ENCODE measurements at places on chromosomes 13 and 19. TPM values are rescaled to one million over a fixed set of nuclear protein-coding genes. Genes with fewer than 3 reads are reported as not detected.
A peak's percentile ranks its signal among the peaks of the same experiment; 100 is the strongest.

DNA sequence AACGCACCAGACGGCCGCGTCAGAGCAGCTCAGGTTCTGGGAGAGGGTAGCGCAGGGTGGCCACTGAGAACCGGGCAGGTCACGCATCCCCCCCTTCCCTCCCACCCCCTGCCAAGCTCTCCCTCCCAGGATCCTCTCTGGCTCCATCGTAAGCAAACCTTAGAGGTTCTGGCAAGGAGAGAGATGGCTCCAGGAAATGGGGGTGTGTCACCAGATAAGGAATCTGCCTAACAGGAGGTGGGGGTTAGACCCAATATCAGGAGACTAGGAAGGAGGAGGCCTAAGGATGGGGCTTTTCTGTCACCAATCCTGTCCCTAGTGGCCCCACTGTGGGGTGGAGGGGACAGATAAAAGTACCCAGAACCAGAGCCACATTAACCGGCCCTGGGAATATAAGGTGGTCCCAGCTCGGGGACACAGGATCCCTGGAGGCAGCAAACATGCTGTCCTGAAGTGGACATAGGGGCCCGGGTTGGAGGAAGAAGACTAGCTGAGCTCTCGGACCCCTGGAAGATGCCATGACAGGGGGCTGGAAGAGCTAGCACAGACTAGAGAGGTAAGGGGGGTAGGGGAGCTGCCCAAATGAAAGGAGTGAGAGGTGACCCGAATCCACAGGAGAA lies 1.9 kb downstream of the PPP1R12C start:
- no peak for DNase-seq

DNA sequence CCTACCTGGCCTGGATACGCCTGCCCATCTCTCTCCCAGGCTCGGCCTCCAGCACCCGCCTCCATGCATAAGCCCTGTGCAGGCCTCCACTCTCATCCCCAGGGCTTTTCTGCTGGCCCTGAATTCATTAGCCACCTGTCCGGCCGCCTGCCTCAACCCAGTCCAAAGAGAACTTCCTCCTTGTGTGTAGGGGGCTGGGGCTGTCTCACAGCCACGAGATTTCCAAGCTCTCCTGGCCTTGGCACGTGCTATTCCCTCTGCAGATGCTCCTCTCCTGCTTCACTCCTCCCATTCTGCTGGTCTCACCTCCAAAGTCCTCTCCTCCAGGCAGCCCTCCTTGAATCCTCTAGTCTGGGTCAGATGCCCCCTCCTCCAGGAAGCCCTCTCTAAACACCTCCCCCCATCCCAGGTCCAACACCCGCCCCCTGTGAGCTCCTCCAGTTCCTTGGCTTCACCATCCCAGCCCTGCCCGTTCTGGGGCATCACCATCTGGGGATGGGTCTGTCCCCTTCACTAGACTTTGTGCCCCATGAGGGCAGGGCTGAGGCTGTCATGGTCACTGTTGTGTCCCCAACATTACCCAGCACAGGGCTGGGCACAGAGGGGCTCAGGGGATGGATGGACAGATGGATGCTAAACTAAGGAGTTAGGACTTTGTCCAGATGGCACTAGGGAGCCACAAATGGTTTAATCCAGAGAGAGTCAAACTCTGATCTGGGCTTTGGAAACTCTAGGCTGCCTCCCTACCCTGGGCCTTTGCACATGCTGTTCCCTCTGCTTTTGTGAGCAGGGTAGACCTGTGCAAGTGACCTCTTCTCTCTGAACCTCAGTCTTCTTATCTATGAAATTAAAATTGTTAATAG lies 14.8 kb downstream of the MEIS3 start:
- no peak for DNase-seq

DNA sequence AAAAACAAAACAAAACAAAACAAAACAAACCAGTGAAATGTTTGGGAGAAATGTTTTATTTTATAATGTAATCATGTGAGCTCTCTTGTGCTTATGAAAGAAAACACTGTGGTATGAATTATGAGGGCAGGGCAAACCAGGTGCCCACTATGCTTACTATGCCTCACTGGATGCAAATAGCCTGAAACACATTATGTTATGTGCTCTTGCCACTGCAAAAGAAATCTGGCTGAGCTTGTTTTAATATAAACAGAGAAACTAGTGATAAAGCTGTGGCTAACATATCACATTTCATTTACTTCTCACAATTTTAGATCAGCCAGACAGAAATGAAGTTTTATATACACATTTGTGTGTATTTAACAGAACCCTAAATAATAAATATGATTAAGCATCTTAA lies 8.7 kb upstream of the NBEA start:
- peak; percentile 74 for DNase-seq

DNA sequence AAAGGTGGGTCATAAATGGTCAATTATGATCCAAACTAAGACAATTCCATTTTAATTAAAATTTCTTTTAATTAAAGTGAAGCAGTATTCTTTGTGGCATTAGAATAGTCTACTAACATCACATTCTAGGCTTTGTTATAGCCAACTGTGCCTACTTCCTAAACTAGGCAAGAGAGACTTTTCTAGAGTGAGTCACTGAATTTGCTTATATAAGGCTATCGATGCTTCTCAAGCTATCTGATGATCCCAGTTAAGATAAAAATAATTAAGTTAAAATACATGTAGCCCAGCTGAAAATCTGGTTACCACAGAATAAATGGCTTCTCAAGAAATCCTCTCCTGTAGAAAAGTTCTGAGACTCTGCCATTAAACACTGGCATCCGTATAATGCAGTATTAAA lies 12.5 kb downstream of the ANKRD10 start:
- DNase-seq, result no peak

GRCh38 chr13:85076343-85076742 lies 722.9 kb downstream of the SLITRK6 start:
- DNase-seq, result no peak

DNA sequence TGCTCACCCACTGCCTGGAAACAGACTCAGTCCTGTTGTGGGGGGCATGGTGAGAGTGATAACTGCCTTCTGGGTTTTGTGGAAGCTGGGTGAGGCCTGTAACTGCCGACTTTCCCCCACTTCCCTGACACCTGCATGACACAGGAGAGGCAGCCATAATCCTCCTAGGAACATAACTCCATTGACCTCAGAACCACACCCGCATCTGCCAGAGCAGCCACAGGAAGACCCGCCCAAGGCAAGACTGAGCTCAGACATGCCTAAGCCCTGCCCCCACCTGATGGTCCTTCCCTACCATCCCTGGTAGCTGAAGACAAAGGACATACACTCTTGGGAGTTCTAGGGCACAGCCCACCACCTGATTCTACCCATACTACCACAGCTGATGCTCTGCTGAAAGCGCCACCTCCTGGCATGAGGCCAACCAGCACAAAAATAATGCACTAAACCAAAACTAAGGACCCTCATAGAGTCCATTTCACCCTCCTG lies 326.7 kb downstream of the RBM26 start:
- no peak for DNase-seq

- DNase-seq, result no peak
Measured at GRCh38 chr13:103036268-103036667, 29.9 kb downstream of the SLC10A2 start.

DNA sequence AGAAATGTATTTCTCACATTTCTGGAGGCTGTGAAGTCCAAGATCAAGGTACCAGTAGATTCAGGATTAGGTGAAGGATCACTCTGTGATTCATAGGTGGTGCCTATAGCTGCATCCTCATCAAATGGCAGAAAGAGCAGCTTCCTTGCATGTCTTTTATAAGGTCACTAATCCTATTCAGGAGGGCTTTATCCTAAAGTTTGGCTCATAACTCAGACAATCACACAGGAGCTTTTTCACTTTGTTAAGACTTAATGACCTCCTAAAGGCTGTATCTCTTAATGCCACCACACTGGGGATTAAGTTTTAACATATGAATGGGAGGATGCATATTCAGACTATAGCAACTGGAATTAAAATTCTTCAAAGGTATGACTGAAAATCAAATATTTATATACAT lies 861.1 kb downstream of the DACH1 start:
- DNase-seq, result no peak

Gene NKPD1
- not detected for total RNA-seq

Gene EGLN2
- 115 TPM for total RNA-seq

Gene HSH2D
- total RNA-seq, result 13.5 TPM
